RPMI7951 (cell line): ENCODE measurements at places on chromosomes 13 and 19.

DNA sequence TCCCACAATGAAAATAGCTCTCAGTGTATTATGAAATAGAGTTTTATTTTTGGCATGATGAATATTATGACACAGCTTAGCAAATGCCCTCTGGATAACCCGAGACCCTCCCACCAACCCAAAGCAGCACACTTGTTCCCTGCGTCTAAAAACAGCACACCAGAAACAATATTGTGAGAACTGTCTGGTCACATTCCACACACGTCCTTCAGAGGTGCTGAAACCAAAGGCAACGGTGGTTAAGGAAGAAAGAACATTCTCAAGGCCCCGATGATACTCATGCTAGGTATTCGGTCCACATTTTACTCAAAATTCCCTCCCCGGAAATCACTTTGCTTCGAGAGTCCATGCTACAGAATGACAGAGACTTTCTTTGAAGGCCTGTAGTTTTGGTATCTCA, 156.7 kb downstream of the SLC7A1 start:
- no peak for DNase-seq

GRCh38 chr13:106699311-106699710, 131.4 kb upstream of the ARGLU1 start:
- DNase-seq, result no peak

DNA sequence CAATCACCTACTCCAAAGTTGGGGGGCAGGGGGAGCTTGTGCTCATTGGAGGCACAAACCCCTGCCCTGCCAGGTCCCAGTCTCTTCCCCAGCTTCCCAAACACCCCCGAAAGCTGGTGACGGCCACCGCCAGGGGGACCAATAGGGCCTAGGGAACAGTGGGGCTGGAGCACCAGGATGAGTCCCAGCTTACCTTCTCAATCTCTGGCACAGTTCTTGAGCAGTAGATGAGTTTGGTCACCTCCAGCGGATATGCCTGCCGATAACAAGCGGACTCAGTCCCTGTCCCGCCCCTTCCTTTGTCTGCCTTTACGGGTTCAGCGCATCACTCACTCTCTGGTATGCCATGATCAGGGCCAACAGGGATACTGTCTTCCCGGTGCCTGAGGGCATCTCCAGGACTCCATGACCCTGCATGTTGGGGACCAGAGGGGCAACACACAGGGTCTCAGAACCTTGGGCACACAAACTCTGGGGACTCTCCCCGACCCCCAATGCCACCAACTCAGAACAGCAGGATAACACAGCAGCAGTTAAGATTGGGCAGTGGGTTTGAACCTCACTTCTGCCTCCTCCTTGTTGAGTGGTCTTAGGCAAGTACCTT, 1.5 kb downstream of the ERCC2 start:
- no peak for DNase-seq

- DNase-seq, result no peak
These were observed 41.4 kb upstream of the GPI start for GRCh38 chr19:34323433-34324204.

GRCh38 chr13:21020581-21020980, 40.8 kb downstream of the LATS2 start:
- no peak for DNase-seq

DNA sequence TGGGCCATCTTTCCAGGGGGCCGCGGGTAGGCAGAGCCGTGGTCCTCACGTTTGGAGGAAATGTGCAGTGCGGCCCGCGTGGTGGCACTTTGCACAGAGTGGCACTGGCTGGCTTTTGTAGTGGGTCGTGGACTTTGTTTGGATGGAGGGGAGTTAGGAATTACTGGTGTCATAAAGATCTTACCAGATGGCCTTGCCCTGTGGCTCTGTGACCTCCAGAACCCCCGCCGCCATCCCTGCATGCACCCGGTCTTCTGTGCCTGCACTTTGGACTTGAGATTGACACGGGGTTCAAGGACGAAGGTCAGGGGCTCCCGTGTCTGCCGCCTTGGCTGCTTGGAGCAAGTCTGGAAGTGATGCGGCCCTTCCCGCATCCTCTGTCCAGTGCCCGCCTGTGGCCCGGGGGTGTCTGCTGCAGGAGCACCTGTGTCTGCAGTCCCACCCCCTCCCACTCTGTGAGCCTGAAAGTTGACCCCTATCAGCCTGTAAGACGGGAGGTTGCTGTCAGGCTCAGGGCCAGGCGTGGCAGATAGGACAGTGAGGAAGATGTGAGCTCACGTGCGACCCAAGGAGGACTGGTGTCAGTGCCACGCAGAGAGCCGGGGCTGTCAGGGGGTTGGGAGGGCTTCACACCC, 2.2 kb downstream of the GNA11 start:
- no peak for DNase-seq
